ENCODE measurements at places on chromosomes 16 and 17.

- DNase-seq, result no peak
Measured at GRCh38 chr17:81701288-81702071, 1.7 kb upstream of the MRPL12 start.

DNA sequence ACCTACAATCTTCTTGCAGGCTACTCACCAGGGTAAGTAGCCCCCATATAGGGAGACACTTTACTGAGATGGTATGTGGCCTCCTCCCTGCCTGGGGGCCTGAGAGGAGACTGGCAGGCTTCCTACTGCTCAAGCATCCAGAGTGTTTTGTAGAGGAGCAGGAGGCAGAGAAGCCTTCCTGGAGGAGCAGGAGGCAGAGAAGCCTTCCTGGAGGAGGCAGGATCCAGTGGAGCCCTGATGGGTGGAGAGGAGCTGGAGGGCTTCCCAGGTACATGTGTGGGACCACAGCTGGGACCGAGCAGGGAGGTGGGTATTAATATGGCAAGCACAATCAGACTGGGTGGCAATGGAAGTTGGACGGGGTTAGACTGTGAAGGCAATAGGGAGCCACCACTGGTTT lies 2.1 kb upstream of the ADGRG5 start:
- DNase-seq, result no peak

- DNase-seq, result no peak
Measured at GRCh38 chr16:88072571-88073001, 121.4 kb downstream of the BANP start.

GRCh38 chr17:44642834-44643233 lies 13.4 kb upstream of the MEIOC start:
- no peak for DNase-seq

DNA sequence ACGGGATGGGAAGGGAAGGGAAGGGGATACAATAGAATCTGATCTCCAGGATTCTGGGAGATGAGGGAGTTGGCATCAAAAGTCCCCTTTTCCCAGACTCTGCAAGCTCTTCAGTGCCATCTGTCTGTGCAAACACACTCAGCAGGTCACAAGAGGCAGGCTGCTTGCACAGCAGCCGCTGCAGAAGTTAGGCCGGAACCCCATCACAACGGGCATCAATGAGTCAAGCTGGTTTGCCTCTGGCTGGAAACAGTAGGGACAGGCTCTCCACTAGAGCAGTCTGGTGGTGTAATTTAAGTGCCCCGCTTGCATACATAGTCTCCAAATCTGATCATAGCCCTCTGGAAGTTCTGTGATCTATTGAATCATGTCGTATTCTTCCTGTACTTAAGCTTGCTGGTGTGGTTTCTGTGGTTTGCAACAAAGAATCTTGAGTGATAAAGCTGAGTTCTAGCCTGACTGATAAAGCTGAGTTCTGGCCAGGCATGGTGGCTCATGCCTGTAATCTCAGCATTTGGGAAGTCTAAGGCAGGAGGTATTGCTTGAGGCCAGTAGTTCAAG lies 33.7 kb upstream of the KDM8 start:
- peak; percentile 31 for DNase-seq
